ENCODE measurements at places on chromosomes 2 and 18.

DNA sequence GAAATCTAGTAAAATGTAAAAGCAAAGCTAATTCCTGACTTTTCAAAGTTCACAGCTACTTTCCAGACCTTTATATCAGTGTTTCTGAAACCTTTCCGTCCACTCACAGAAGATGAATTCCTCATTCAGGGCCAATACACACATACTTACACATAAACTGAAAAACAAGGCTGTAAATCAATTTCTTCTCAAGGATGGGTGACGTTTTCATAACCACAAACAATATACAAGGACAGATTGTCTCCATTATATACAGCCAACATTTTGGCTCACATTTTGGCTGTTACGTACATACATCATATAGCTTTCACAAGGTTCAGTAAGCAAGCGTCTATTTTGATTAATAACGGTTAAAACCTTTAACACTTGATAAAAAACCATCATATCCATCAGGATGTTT is 1.4 kb downstream of the RPRD1A start:
- no peak for DNase-seq

- DNase-seq: no peak
These were observed 19.7 kb downstream of the PTPN18 start for GRCh38 chr2:130375291-130376266.

- DNase-seq: no peak
These were observed 2.3 kb downstream of the PPM1B start for GRCh38 chr2:44171018-44171417.

DNA sequence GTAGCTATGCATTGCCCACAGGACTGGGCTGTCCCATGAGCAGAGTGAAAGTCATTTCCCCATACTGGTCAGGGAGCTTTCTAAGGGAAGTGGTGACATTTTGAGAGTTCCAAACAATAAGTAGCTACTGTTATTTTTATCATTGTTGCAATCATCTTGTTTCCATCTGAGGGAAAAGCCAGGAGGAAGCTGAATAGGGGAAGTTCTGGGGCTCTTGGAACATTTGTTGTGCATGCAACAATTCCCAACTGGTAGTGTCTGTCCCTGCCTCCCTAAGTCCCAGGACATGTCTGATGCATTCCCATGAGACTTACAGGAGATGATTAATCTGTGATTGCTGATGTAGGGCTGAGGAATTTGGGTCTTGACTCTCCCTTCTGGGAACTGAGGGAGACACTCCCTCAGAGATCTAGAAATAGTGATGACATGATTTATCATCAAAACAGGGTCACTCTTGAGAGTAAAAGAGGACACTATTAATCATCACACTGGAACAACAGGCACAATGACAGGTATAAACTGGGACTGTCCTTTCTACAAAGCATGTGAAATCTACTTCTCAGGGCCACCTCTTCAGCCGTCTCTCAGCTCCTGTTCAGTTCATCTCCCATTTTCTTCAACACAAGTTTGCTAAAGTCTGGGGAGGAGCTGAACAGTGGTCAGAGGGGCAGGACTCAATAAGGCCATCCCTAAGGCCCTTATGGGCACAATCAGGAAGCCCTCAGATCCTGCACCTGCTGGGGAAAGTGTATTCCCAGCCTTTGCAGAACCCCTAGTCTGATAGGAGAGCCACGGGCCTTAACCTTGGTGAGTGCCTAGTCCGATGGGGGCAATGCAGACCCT is 28.0 kb upstream of the MARCO start:
- DNase-seq: no peak

- no peak for DNase-seq
These were observed 33.4 kb downstream of the PAX8 start for GRCh38 chr2:113245276-113245711.

GRCh38 chr2:96546797-96547196 is 10.2 kb downstream of the ARID5A start:
- no peak for DNase-seq

DNA sequence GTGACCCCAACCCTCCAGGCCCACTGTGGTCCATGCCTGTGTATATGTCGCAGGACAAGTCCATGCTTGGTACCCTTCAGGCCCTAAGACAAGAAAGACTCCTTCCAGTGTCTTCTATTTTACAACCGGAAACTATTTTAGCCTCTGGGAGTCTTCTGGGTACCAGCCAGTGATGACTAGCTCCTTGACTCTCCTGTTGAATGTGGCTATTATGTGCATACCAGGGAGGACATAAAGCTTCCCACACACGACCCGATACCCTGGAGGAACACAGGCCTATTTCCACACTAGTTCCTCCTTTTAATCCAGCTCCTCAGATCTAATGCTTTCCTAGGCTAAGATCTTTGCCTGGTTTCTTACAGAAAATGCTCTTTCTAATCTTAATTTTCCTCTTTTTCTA is 178.1 kb downstream of the NCKAP5 start:
- DNase-seq: no peak

GRCh38 chr2:176158855-176159662 is 2.0 kb downstream of the HOXD3 start:
- DNase-seq: no peak

- no peak for DNase-seq
These were observed 35.0 kb downstream of the TMEM177 start for GRCh38 chr2:119713819-119714490.

GRCh38 chr2:150672311-150672710 is 184.8 kb upstream of the RND3 start:
- no peak for DNase-seq

- no peak for DNase-seq
These were observed 60.3 kb downstream of the EIPR1 start for GRCh38 chr2:3317277-3317685.

DNA sequence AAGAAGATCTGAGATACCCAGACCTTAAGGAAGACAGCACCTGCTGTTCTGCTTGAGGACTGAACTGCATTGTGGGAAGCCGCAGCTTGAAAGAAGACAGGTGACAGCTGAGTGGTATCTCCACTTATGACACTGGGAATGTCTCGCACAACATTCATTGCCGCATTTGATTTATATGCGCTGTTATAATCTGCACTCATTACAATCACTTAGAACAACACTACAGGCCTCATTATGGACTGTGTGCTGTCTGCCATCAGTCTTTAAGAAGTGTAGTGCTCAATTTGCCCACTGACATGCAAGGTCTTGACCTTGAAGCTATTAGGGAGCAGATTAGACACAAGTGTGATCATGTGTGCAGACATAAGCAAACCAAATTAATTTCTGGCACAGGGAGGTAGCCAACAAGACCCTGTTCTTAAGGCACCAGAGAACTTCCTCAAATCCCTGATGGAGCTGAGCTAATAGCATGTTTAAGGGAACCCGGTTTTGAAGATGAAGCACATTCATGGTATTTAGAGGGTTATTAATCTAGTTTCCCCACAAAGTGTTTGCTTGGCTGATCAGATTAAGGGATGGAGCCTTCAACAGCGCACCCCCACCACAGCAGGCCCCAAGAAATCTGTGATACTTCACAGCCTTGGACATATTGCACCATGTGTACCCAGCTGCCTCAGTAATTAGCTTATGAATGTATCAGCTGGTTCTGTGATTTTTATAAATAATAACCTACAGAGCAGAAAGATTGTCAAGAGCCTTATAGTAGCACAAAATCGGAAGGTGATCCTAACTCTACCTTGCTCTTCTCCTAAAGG is 146.8 kb downstream of the SATB2 start:
- no peak for DNase-seq

- no peak for DNase-seq
These were observed 1672.5 kb upstream of the DDX18 start for GRCh38 chr2:116141891-116142474.

- no peak for DNase-seq
These were observed 46.3 kb downstream of the SH3RF3 start for GRCh38 chr2:109175350-109175678.

DNA sequence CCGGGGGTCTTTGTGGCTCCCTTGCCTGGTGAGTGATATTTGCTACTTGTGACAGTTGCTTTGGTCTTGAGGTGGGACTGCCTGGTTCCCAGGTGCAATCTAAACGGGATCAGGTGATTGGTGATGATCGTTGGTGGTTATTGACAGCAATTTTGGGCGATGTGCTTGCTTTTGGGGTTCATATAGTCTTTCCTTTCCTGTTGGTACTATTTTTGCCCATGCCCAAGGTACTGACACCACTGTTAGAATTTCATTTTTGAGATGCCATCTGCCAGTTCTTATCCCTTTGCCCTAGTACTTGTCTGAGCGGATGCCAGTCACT is 573 bp downstream of the WDR7 start:
- no peak for DNase-seq

DNA sequence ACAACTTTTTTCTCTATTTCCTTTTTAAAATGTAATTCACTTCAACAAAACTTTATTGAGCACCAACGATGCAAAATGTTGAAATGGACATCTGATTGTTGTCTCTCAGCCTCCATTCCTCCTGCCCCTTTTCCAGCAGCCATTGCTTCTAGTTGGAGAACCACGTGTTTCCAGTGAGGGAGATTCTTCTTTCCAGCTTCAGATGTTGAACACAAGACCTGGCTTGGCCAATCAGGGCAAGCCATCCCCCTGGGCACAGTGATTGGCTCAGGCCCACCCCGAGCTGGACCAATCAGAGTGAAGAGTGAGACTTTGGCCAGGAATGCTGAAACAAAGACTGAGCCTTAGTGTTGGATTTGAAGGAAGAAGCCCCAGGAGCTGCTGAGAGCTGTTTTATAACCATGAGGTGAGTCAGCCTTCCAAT is 59.0 kb downstream of the E2F6 start:
- DNase-seq: no peak

- DNase-seq: no peak
These were observed 11.1 kb upstream of the NTSR2 start for GRCh38 chr2:11680901-11681721.

DNA sequence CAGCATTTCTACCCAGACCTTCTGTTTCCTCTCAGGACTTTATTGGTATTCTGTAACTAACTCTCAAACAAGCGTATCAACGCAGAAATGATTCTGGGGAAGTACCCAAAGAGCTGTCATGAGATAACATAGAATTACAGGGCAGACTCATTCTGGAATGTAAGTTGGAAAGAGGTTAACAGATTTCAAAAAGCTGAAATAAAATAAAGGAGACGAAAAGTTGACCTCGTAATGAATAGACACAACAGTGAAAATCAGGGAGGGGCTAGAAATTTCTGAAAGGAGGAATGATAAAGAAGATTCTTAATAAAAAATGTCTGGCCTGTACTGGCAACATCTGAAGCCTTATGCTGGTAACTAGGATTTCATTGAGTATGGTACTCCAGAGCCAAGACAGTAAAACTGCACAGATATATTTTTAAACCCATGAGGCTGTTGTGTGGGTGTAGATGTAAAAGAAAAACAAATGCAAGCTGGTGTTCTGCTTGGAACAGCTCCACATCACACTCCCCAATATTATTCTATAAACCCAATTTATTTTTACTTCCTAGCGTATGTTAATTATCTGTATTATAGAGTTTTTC is 23.9 kb downstream of the RBMS1 start:
- no peak for DNase-seq

GRCh38 chr18:57025540-57025939 is 121.3 kb upstream of the BOD1L2 start:
- no peak for DNase-seq

DNA sequence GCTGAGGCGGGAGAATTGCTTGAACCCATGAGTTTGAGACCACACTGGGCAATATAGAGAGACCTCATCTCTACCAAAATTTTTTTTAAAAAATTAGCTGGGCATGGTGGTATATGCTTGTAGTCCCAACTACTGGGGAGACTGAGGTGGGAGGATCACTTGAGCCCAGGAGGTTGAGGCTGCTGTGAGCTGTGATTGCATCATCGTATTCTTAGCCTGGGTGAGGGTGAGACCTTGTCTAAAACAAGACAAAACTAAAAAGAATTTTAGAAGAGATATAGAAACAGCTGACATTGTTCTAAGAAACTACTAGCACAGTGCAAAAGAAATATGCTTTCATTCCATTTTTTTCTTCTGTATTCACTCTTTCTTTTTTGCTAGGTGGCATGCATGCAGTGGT is 298.4 kb downstream of the NYAP2 start:
- DNase-seq: no peak

DNA sequence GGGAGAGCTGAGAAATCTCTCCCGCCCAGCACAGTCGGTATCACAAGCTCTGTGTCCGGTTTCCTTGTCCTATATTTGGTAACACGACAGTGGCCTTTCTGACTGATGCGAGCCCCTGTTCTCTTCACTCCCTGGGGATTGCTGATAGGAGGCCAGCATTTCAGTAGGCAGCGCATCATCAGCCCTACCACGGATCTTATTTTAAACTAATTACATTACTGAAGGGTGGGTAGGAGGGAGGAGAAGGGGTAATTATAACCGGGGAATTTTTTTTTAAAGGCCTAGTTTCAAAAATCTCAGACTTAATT is 125.6 kb upstream of the LGALSL start:
- no peak for DNase-seq

DNA sequence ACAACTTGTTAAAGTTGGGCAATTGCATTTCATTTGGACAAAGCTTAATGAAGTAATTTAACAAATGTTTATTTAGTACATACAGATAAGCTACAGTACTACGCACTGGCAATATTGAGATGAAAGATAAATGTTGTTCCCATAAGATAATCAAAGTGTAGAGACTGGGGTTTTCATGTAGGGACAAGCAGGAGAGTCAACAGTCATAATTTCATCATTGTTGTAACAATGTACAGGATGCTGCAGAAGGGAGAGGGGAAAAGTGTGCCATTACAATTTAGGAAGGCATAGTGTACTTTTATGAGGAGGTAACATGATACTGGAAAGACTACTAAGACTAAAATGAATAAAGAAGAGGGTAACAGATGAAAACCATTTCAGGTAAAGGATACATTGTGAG is 441.6 kb downstream of the ERBB4 start:
- no peak for DNase-seq

DNA sequence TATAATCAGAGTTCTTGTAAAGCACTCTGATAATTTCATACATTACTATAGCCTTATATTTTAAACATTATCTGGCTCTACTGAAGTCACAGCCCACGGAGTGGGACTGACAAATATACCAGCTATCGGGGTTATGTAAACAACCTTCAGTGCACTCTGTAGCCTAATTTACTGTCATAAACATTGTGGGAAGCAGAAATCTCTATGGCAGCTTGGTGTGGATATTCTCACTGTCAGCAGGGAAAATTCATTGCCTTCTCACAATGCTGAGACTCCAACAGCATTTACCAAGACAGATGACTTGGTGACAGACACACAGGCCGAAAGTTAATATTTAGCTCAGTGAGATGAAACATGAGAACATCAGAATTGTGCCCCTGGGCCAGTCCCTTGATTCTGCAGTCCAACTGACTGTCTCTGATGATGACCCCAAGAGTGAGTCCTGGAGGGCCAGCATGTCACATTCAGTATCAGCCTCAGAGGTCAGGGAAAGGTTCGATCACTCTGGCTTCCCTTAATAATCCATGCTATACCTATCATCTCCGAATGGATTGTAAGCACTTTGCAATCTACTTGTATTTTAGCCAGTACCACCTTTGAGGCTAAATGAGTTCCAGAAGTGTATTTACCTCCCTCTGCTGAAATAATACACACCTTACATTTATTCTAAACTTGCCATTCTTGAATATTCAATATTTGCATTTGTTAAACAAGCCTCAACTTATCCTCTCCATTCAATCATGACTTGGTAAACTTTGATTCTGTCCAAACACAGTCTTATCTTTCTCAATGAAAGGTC is 146.2 kb upstream of the OSR1 start:
- no peak for DNase-seq

- no peak for DNase-seq
These were observed 72.1 kb downstream of the CABLES1 start for GRCh38 chr18:23207191-23207955.

All from AML-193 (cell line).